ENCODE measurements at places on chromosomes 16 and 17. TPM values are rescaled to one million over a fixed set of nuclear protein-coding genes. Genes with fewer than 3 reads are reported as not detected.

TEKT5 gene
- not detected for polyA plus RNA-seq

KRT9 gene
- polyA plus RNA-seq, result not detected

CCL7 gene
- polyA plus RNA-seq, result not detected

PHOSPHO1 gene
- 1.0 TPM for polyA plus RNA-seq

GRAPL gene
- 10.1 TPM for polyA plus RNA-seq

ALOX15 gene
- polyA plus RNA-seq, result 0.41 TPM

NHLRC4 gene
- 4.5 TPM for polyA plus RNA-seq

PRDM7 gene
- polyA plus RNA-seq, result not detected

MIS12 gene
- 16.1 TPM for polyA plus RNA-seq

SPNS2 gene
- polyA plus RNA-seq, result not detected

GAS2L2 gene
- polyA plus RNA-seq, result not detected
